ENCODE measurements at places on chromosomes 6 and 20.

GRCh38 chr6:154435400-154435945, 75.0 kb downstream of the CNKSR3 start:
- DNase-seq, result no peak

- no peak for DNase-seq
These were observed 375.4 kb downstream of the CDKAL1 start for GRCh38 chr6:20909621-20910020.

- DNase-seq, result no peak
These were observed 19.2 kb upstream of the ZSCAN9 start for GRCh38 chr6:28205879-28206278.

DNA sequence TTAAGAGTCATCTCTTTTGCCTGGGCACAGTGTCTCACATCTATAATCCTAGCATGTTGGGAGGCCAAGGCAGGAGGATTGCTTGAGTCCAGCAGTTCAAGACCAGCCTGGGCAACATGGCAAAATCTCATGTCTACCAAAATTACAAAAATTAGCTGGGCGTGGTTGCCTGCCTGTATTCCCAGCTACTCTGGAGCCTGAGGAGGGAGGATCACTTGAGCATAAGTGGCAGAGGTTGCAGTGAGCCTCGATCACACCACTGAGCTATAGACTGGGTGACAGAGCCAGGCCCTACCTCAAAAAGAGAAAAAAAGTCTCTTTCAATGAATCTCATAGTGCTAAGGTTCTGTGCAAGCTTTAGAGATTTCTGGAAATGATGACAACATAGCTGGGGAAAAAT, 1.5 kb downstream of the HLA-DRB1 start:
- no peak for DNase-seq

DNA sequence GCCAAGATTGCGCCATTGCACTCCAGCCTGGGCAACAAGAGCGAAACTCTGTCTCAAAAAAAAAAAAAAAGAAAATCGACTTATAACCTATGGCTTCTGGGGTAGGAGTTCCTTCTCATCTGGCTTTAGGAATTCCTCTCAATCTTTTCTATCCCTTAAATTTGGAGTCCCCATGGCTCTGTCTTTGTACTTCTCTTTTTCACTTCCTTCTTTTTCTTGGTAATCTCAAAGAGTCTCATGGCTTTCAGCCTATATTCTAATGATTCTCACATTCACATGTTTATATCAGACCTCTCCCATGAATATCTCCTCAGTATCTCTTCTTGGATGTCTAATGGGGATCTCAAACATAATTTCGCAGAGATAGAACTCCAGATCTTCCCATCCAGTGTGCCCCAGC, 42.8 kb upstream of the RALGAPA2 start:
- no peak for DNase-seq

- no peak for DNase-seq
These were observed 51.5 kb upstream of the TRAF3IP2 start for GRCh38 chr6:111657146-111657545.

GRCh38 chr6:90384720-90385119, 88.1 kb upstream of the BACH2 start:
- no peak for DNase-seq

DNA sequence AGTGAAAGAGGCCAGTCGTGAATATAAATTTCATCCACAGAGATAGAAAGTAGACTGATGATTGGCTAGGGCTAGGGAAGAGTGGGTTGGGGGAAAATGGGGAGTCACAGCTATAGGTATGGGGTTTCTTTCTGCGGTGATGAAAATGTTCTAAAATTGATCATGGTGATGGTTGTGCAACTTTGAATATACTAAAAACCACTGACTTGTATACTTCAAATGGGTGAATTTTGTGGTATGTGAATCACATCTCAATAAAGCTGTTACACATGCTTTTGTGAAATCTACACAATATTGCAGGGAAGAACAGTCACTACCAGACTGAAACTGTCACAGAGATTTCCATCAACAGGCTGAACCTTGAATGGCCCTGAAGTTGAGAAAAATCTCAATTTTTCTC, 61.5 kb downstream of the LYRM4 start:
- no peak for DNase-seq

DNA sequence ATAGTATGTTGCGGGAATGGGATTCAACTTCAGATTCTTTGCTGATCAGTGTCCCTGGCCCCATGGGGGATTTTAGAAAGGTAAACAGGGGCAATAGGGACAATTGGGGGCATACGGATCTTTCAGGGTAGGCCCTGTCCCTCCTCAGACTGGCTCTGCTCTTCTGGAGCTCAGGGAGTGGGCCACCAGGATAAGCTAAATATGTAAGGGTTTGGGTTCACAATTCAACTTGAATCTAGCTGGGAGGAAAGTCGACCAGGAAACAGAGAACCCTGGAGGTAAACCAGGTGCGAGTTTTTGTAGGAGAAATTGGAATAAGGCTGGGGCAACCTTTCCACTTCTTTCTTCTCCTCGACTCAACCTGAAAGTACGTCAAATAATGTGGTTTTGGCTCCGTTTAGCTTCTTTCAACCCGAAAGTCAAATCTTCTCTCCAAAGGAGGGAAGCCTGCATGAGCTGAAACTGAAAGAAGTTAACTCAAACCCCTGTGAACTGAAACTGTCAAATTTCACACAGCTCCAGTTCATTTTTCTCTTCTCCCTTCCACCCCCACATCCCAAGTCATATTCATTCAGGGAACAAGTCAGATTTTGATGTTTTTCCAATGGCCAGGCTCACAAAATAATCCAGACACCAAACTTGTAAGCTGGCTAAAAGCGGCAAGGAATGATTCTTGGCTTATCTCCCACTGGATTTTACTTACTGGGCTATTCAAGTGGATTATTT, 278.2 kb downstream of the CLIC5 start:
- no peak for DNase-seq

- peak; percentile 76 for DNase-seq
These were observed 2.6 kb upstream of the ZBP1 start for GRCh38 chr20:57622579-57623381.

DNA sequence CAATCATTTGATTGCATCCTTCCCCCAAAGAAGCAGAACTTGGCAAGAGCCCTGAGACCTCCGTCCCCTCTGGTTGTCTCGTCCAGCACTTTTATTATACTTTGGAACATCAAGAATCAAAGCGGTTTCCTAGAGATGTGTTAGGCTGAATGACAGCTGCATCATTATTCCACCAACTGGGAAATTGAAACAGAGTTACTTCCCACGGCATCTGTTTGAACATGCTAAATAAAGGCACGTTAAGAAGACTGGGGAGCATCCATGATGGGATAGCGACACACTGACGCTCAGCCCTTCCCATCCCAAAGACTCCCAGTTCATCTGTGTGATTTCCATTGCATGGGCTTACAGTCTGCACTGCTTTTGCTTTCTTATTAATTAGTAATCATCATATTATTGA, 147.8 kb downstream of the TBC1D7 start:
- DNase-seq, result no peak

- no peak for DNase-seq
These were observed 118.0 kb upstream of the IRAK1BP1 start for GRCh38 chr6:78749326-78749725.

DNA sequence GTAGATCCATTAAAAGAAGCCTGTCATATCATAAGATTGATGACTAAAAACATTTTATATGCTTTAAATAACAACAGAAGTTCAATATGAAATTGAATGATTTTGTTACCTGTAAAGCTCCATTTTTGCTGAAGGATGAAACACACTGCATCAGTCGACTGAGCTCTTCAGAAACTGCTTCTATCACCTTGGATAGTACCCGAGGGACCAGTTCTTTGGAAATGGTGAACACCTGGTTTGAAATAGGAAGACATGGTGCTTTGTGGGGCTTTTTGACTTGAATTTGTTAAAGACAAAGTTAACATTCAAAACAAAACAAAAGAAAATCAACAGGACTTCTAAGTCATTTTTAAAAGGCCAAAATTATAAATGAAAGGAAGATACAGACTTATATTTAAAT, 105.7 kb downstream of the IRF4 start:
- no peak for DNase-seq

DNA sequence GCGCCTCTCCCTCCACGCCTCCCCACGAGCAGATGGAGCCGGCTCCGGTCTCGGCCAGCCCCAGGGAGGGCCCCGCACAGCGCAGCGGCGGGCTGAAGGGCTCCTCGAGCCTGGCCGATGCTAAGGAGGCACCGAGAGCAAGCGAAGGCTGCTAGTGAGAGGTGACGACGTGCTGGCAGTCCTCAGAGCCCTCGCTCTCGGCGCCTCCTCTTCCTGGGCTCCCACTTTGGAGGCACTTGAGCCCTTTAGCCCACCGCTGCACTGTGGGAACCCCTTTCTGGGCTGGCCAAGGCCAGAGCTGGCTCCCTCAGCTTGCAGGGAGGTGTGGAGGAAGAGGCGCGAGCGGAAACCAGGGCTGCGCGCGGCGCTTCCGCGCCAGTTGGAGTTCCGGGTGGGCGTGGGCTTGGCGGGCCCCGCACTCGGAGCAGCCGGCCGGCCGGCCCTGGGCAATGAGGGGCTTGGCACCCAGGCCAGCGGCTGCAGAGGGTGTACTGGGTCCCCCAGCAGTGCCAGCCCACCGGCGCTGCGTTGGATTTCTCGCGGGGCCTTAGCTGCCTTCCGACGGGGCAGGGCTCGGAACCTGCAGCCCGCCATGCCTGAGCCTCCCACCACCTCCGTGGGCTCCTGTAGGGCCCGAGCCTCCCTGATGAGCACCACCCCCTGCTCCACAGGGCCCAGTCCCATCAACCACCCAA, 2.5 kb upstream of the TMEM14C start:
- DNase-seq, result peak; percentile 67

All from activated naive CD8-positive, alpha-beta T cell treated with anti-CD3 and anti-CD28 coated beads, Interleukin-2, amount 50 U/mL, for 24 hours (primary cell).